Iris pigment epithelial cell (primary cell): ENCODE measurements at places on chromosomes 2 and 18.
A peak's percentile ranks its signal among the peaks of the same experiment; 100 is the strongest.

GRCh38 chr2:223949241-223949840 lies 4.2 kb upstream of the WDFY1 start:
- DNase-seq: no peak

DNA sequence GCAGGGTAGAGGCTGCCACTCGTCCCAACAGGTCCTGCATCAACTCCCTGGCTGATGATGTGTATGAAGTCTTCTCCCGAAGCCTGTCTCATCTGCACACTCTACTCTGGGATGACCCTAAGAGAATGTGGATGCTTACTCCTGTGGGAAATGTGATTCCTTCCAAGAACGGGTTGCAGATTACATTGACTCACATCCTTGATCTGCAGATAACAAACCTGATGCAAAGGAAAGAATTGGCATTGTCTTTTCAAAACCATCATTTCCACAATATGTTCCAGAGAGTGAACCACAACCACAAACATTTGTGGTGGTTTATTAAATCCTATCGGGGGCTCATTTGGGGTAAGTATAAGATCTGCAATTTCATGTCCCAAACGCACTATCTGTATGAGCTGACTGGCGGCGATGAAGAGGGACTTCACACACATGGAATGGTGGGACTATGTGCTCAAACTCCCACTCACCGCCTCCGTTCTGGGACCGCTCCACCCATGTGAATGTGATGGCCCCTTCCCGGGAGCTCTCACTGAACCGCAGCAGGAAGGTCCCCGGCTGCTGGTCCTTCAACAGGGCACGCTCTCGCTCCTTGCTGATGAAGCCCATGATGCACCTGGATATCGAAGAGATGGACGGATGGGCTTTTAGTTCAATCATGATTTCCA lies 35.5 kb downstream of the STAT1 start:
- peak; percentile 80 for DNase-seq

GRCh38 chr2:240481720-240482119 lies 46.3 kb downstream of the GPC1 start:
- no peak for DNase-seq

DNA sequence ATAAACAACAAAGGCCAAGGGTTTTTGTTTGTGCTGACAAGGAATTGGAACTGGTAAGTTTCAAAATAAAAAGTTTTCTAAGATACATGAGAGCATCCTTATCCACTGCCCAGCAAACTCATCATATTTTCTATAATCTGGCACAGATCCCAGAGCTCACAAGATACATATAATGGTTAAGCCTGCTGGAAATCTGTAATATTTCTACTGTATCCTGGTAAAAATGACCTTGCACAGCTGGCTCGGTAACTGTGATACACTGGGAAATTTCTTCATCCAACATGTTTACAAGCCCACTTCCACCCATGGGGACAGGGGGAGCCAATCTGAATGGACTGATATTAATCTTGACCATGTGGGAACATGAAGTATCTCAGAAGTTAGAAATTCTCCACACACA lies 425.4 kb upstream of the MMADHC start:
- peak; percentile 33 for DNase-seq

DNA sequence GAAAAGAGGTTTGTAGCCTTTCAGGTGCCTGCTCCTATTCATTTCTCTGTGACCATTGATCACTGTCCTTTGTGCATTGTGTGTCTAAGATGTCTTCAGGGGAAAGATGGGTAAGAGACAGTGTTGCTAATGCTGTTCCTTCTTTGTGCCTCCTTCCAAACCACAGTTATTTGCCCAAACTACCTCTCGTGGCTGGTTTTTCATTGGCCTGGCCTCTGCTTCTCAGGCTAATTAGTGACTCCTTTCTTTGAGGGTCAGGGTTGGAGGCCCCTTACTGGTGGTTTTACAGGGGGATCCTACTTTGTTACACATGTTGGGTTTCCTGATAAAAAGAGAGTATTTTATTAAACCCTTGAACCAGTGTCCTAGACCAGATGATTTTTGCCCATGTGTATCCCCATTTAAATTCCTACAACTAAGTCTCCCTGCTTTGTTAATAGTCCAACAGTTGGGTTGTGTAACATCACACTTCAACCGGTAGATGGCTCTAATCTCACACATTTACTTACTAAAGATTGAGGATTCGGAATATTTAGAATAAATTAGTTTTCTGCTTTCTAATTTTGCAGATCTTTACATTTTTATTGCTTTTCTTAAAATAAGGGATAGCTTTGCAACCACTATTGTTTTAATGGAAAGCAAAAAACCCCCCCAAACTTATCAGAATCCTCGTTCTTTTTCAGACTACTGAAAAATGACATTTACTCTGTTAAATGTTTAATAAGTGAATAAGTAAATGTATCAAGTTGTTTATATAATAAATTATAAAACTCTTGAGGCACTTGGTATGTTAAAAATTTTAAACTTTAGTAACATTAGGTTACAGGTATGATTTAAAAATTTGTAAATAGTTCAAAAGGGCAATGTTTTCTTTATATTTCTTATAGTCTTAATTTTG lies 2.4 kb downstream of the MARS2 start:
- peak; percentile 75 for DNase-seq

GRCh38 chr2:217631115-217631514 lies 371.7 kb downstream of the TNS1 start:
- no peak for DNase-seq

DNA sequence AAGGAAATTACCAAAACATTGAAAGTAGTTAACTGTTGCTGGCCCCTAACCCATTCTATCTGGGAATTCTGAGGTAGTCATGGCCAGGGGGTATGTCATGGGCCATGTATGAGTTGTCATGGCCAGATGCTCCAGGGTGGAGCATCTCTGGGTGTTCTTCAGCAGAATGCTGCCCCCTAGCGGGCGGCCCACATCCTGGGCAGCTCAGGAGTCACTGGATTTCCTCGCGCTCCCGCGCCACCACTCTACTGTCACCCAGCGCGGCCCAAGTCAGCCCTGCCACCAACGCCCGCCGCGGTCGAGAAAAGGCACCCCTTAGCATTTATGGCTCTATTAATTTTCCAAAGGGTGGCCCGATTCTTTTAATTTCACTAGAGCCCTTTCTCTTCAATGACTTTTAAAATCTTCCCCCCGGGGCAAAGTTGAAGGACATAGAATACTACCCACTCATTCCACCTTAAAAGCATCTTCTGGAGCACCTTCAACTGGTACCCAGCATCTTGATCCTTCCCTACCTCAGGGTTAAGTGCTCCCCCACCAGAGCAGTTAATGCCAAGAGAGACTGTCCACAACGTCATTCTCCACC lies 41.6 kb downstream of the PKDCC start:
- DNase-seq: peak; percentile 54

GRCh38 chr2:138364554-138365162 lies 136.9 kb upstream of the SPOPL start:
- DNase-seq: peak; percentile 60

GRCh38 chr2:196957881-196958525 lies 31.5 kb upstream of the PGAP1 start:
- no peak for DNase-seq

- no peak for DNase-seq
These were observed 8.7 kb upstream of the CHMP1B start for GRCh38 chr18:11842562-11842961.

DNA sequence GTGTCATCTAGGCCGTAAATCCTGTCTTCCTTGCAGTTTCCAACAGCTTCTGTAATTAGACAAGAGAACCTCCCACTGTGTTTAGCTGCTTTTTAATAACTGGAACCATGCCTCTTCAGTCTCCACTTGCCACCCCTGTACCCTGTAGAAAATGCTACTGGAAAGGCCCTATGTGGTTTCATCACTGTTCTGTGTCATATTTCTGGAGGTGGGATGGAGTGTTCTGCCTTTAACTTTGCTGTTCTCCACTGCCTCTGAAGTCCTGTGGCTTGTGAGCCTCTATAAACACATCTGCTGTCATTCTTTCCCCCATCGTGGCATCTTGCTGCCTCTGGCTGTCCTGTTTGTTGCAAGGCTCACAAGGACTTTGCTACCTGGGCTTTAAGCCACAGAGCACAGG lies 17.9 kb downstream of the MGAT5 start:
- DNase-seq: no peak

DNA sequence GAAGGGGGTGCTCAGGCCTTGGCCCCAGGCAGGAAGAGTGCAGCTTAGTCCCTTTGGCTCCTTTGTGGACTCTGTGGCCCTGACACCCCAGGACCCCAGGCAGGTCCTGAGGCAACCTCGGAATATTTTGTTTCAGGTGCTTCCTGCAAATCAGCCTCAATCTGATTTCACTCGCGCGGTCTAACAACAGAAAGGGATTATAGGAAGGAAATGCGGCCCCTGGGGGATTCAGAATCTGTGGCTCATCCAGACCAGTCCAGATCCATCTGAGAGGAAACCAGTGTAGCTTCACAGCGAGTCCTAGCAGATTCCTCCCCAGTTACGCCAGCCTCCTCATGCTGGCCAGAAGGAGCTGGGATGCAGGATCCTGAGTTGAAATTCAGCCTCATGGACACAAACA lies 59.5 kb upstream of the YWHAQ start:
- no peak for DNase-seq

DNA sequence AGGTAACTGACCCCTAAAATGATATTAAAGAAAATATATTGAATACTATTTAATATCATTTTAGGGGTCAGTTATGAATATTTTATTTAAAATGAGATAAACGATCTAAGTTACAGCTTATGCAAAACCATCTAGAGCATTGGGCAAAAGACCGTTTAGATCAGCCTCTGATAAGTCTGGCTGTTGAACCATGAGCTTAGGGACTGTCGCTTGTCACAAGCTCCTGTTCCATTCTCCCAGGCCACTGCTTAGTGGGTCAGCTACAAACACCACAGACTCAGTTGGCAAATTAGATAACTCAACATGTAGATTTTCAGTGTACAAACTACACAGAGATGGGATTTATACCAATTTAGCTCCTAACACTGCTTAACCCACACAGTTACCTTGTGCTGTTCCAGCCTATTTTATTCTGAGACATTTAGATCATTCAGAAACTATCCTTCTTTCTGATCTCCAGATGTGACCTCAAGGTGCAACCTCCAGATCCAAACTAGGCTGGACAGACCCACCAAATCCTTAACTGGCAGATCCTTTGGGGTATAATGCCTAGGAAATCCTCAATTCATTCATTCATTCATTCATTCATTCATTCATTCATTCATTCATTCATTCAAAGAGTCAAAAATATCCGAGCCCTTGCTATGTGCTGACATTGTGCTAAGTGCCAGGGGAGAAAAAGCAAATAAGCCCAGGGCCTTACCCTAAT lies 82.8 kb downstream of the HRH4 start:
- no peak for DNase-seq

GRCh38 chr2:172599947-172600346 lies 44.1 kb downstream of the PDK1 start:
- DNase-seq: no peak

GRCh38 chr18:63664571-63664970 lies 2.9 kb upstream of the SERPINB3 start:
- DNase-seq: no peak

DNA sequence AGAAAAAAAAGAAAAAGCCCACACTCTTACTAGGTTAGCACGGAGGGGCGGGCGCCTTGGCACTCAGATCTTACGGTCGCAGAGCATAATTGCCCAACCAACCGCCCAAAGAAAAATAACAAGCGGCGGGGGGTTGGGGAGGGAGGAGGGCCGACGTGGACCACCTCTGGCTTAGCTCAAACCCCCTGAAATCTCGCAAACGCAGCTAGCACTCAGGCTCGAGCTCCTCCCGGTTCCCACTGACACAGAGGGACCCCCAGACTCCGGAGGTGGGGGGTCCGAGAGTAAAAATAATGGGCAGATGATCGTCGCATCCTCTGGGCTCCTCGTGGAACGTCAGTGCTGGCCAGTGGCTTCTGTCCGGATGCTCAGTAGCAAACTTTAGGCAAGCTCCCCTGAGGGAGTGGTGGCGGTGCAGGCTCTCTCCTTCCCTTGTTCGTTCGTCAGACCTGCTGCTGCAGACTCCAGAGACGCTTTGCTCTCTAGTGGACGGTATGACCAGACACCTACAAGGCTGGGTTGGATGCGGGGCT lies 12.0 kb downstream of the CATIP start:
- DNase-seq: peak; percentile 36

- no peak for DNase-seq
These were observed 33.9 kb upstream of the CHN1 start for GRCh38 chr2:175039031-175039430.

DNA sequence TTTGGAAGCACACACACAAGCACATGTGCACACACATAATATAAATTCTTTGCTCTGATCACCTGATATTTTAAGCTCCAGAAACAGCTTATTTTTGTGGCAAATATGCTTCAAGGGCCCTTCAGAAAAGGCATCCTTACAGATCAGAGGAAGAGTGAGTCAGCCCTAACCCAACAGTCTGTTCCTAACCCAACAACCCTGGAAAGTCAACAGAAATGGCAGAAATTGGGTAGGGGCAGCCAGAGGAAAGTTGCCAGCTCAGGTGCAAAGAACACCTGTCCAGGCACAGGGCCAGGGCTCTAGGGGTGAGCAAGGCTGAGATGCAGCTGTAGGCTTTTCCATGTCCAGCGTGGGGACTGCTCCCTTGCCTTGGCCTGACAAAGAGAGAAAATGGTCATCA lies 6.4 kb upstream of the NCKAP5 start:
- no peak for DNase-seq

DNA sequence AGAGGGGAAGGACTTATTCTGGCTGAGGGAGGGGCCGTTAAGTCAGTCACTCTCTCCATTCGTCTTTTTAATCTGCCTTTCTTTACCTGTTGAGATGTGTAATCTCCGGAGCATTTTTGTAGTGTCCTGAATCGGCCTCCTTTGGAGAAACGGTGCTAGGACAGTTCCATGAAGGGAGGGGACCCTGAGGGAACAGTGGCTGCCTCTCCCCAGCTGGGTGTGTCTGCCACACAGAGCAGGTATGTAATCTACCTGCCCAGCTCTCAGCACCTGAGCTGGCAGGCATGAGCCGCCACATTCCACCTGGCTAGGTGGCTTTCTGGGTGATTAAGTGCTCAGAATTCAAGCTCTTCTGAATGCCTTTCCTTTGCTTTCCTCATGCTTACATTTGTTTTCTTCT lies 131.2 kb downstream of the WDSUB1 start:
- no peak for DNase-seq

GRCh38 chr2:65453916-65454315 lies 21.5 kb upstream of the SPRED2 start:
- DNase-seq: peak; percentile 31

DNA sequence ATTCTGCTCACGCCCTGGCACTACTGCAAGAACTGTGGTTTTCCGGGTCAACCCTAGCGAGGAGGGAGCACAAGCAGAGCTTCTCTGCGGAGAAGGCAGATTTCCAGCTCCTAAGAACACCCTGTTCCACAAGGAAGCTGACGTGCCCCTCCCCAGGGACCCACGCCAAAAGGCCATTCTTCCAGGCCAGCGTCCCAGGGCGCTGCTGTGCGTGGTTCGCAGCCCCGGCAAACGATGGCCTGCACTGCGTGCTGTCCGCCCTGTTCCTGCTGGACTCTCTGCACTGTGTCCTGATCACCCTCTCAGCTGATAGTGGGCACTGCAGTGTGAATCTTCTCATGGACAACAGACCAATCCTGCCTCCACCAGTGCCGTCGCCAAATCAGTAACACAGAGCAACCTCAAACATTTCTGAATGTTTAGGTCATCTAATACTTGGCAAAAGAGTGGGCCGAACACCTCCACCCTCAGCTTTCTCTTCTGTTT lies 49.1 kb downstream of the ADI1 start:
- DNase-seq: peak; percentile 92
